ENCODE measurements at places on chromosomes 3 and 15.
A peak's percentile ranks its signal among the peaks of the same experiment; 100 is the strongest.

DNA sequence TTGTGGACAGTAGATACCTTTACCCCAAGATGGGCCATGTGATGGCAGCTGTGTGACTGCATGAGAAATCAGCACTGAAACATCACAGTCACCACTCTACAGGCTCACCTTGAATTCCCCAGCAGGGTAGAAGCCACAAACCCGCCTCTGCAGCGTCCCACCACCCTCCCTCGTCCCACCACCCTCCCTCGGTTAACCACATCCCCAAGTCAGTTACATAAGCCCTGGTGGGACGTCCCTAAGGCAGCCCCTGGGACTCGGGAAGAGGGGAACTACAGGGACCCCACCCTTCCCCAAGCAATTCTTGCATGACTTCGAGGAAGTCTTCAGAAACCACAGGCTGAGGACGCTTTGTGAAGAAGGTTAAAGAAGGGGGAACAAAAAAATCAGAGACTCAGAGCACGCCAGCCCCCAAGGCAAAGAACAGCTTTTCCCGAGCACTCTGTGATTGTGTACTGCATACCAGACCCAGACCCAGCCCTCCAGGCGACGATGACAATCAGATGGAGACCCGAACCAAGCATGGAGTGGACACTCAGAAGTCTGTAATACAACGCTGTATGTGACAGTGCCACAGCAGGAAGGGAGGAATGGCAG lies 60.5 kb downstream of the SH3BP5 start:
- DNase-seq, result peak; percentile 96

DNA sequence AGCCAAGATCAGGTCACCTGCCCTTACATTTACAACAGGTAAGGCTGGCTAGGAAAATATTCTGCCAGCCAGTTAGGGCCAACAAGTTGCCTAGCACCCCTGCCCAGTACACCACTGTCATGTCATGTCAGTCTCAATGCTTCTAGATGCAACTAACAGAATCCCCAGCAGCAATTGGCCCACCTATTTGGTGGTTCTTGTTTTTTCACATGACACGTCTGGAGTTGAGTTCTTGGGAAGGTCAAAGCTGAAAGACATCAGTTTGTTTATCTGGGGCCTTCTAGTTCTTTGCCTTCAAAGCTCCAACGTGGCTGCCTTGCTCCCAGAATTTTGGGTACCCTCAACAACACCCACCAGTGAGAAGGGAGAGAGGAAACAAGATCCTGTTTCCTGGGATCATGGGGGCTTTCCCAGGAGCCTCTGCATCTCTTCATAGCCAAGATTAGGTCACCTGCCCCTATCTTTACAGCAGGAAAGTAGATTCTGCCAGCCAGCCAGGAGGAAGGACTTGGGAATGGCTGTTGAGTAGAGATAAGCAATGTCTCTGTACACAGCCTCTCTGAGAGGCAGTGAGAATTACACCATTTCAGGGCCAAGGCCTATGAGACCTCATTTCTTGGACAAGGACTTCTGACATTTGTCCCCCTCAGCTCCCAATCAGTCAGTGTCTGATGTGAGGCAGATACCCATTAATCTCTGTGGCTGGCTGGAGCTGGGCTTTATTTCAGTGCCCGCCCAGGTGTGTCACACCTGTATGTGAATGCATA lies 8.6 kb downstream of the GPX1 start:
- DNase-seq, result peak; percentile 37

GRCh38 chr3:108088146-108088545 lies 2.7 kb downstream of the CD47 start:
- no peak for DNase-seq

GRCh38 chr3:185716436-185717108 lies 108.3 kb downstream of the IGF2BP2 start:
- no peak for DNase-seq

DNA sequence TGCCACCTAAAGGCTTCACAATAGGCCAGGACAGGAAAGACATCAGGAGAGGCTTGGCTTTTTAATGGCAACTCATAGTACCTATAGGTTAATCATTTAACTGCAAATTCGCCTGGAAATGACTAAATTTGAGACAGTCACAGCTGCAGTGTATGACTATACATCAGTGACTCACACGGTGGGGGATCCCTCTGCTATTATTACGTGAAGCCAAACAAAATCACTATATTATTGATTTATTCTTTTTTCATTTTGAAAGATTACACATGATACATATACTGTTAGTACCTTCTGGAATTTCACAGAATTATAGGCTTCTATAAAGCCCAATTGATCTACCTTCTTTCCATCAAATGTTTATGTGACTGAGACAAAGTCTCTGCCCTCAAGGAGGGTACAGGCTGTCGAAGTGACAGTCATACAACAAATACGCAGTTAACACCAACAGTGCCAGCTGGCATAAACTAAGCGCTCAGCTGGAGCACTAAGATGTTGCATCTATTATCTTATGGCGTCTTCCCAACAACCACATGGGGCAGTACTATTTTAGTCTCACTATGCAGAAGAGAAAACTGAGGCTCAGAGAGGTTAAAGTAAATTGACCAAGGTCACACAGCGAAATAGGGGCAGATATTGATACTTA lies 82.0 kb upstream of the LMOD3 start:
- DNase-seq, result no peak

GRCh38 chr3:66140743-66141372 lies 79.9 kb upstream of the SLC25A26 start:
- DNase-seq, result no peak

DNA sequence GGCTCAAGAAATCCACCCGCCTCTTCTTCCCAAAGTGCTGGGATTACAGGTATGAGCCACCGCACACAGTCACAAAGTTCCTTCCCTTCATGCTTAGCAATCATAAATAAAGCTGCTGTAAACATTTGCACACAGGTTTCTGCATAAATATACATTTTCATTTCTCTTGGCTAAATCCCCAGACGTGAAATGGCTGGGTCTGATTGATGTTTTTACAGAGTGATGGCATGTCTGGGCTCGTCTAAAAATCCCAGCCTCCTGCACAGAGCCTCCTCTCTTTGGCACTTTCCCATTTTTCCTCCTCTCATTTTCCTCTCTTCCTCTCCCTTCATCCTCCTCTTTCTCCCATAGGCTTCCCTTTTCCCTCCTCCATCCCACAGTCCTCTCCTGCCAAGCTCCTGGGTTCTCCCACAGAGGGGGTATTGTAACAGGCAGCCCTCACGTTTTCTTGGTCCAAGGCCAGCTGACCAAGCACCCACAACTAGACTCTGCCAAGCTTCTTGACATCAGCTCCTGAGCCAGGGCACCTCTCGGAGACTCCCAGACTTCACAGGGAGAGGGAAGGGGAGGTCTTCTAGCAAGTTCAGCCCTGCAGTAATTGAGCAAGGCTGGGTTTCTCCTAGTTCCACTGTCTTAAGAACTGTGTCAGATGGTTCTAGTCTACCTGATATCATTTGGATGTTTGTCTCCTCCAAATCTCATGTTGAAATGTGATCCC lies 10.5 kb upstream of the PLA2G4E start:
- DNase-seq, result no peak

GRCh38 chr15:51756482-51756881 lies 5.1 kb downstream of the TMOD2 start:
- peak; percentile 55 for DNase-seq

Measured in KBM-7 (cell line).